ENCODE measurements at places on chromosomes 4 and X. TPM values are rescaled to one million over a fixed set of nuclear protein-coding genes. Genes with fewer than 3 reads are reported as not detected.

Gene PAGE2
- not detected for total RNA-seq

Gene CD99
- 582 TPM for total RNA-seq

Gene F8A2
- not detected for total RNA-seq

Gene WNK3
- not detected for total RNA-seq

Gene GLRA2
- total RNA-seq, result not detected

Gene NUP54
- total RNA-seq, result 50.7 TPM

Gene INTS6L
- total RNA-seq, result 2.3 TPM

Gene G6PD
- total RNA-seq, result 61.8 TPM

Gene UNC5C
- total RNA-seq, result not detected

All from MG63 (cell line).